Effector CD4-positive, alpha-beta T cell (primary cell): ENCODE measurements at places on chromosomes 6 and 20.

GRCh38 chr6:154852687-154853086 is 119.5 kb downstream of the SCAF8 start:
- no peak for DNase-seq

- DNase-seq, result no peak
Observed at GRCh38 chr20:57695940-57696339, 13.9 kb downstream of the PMEPA1 start.

- no peak for DNase-seq
Observed at GRCh38 chr6:56954403-56955170, at the start of gene BEND6. Gene BEND6 (plus strand): TSS chr6:56955107. CDS start chr6:56981811, 26,704 bp downstream.

- no peak for DNase-seq
Observed at GRCh38 chr6:103893141-103893581, 966.6 kb downstream of the HACE1 start.

DNA sequence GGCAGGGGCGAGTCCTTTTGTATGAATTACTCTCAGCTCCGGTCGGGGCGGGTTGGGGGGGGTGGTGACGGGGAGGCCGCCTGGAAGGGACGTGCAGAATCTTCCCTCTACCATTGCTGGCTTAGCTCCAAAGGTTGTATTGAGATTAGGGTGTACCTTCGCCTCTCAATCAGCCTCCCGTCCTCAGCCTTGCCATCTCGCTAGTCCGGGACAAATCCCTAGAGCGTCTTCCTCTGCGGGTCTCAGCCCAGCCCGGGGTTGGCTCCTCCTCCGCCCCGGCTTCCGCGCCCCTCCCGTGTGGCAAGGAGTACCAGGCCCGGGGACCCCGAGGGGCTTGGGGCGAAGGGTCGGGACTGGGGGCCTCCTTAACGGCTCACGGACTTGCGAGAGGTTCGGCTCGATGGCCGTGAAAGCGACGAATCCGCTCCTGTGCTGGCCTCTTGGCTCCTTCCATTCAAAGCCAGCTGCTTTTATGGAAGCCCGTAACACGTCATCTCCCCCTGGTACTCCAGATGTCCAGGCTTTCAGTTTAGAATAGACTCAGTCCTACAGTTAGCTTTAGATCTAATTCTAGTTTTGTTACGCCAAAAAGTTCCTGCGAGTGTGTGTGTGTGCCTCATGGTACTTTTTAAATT is 636 bp upstream of the EEF1A1 start:
- no peak for DNase-seq

DNA sequence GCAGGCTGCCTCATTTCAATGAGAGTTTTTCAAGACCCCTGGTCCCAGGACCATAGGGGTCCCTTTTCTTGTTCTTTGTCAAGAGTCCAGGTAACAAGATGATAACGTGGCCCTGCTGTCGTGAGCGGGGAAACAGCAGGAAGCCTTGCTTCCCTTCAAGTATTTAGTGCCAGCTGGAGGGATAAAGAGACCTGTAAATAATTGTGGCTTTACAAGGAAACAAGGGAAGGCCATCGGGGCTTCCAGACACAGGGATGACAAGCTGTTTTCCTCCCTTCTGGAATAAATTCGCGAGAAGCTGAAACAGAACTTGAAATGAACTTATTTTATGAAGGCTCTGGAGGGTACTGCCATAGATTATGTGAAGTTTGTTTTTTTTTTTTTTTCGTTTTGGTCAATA is 163.2 kb downstream of the SYNDIG1 start:
- DNase-seq, result no peak

DNA sequence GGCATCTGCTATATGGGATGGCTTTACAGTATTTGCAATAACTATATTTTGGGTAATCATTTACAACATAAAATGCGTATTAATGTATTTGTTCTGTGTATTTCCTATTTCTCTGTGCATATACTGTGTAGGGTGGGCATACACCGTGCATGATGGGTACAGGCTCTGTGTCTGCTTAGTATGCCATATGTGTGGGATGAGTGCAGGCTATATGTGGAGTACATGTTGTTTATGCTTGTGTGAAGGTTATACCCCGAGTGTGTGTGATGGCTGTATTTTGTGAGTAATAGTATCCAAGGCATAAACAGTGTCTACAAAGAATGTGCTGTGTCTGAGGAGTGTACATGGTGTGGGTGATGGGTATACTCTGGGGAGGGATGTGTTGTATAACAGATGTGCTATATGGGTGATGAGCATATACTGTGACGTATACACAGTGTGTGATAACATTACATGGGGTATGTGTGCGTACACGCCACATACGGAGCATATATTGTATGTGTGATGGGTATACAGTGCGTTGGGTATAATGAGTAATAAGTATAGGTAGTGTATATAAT is 52.7 kb downstream of the CPXM1 start:
- no peak for DNase-seq

GRCh38 chr20:47576516-47577033 is 74.9 kb downstream of the NCOA3 start:
- no peak for DNase-seq

- no peak for DNase-seq
Observed at GRCh38 chr6:151044465-151045441, 179.3 kb downstream of the MTHFD1L start.

DNA sequence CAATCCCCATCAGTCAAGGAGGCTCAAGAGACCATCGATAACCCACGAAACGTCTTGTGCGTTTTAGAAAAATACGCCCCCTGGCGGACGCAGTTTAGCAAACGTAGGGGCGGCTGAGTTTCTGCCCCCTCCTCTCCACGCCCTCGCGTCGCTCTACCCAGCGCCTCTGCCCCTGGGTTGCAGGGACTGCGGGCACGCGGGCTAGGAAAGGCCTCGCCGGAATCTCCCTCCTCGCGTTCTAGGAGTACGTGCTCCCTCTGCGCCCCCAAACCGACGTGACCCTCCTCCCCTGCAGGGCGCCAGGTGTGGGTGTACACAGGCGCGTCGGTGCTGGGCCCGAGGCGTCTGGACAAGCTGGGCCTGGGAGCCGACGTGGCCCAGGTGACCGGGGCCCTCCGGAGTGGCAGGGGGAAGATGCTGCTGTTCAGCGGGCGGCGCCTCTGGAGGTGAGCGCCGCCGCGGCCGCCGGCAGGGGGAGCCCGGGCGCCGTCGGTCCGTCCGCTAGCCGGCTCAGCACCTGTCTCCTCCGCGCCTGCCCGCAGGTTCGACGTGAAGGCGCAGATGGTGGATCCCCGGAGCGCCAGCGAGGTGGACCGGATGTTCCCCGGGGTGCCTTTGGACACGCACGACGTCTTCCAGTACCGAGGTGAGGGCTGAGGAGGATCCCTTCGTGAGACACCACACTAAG is 5.3 kb downstream of the MMP9 start:
- peak; percentile 64 for DNase-seq

DNA sequence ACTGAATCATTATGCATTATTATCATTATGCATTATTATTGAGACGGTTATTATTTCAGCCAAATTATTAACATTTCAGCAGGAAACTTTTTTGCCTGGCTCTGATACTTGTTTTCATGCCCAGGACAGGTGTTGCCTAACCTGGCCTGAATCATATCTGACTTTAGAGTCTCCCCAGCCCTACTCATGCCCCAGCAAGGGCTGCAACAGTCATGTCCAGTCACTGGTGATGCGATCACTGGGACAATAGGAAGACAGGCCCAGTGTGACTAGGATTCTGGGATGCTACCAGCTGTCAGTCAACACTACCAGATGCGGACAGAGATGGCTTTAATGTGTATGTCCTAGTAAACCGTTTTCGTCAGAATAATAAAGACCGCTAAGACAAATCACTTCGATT is 285.0 kb downstream of the KHDC1L start:
- DNase-seq, result no peak

- DNase-seq, result no peak
Observed at GRCh38 chr6:131761060-131761761, 46.6 kb upstream of the ENPP1 start.

- DNase-seq, result no peak
Observed at GRCh38 chr20:25534845-25535244, 50.5 kb downstream of the NINL start.

DNA sequence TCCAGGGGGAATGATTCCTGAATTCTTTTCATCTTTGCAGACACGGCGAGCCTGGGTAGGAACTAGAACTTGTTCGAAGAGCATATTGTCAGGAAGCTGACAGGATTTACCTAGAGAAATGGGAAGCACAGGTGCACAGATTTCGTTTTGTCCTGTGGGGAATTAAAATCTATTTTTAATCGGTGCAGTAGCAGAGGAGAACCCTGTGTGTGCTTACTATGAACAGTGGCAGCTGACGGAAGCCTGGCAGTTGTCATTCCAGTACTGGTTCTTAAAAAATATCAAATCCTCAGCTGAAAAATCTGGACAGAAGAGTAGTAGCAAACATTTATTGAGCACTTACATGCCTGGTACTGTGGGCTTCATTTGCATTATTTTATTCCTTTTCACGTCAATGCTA is 609.0 kb downstream of the QKI start:
- no peak for DNase-seq

- no peak for DNase-seq
Observed at GRCh38 chr6:148869585-148869984, 122.8 kb downstream of the UST start.

DNA sequence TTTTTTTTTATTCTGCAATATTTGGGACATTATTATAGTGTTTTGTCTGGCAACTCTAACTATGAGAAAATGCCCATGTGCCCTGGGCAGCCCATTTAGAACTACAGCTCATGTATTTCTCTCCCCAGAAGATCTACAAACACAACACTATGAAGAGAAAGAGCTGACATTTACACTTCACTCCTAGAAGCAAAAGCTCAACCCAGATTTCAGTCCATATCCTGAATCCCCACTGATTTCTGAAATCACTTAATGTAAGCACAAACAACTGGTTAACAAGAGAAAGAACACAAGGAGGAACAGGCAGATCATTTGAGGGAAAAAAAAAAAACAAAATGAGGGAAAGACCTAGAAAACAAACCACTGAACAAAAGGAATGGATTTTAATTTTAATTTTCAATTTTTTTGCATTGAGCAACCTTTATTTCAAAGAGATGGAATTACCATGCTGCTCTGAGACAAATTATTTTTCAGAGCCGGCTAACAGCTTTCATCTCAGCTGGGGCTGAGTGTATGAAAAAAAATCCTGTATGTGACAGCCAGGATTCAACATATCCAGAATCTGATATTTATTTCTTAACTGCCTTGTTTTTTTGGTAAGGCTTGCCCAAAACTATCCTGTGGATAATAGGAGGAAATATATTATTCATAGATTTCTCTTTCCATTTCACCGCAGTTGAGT is 32.5 kb downstream of the KIAA0319 start:
- DNase-seq, result no peak

DNA sequence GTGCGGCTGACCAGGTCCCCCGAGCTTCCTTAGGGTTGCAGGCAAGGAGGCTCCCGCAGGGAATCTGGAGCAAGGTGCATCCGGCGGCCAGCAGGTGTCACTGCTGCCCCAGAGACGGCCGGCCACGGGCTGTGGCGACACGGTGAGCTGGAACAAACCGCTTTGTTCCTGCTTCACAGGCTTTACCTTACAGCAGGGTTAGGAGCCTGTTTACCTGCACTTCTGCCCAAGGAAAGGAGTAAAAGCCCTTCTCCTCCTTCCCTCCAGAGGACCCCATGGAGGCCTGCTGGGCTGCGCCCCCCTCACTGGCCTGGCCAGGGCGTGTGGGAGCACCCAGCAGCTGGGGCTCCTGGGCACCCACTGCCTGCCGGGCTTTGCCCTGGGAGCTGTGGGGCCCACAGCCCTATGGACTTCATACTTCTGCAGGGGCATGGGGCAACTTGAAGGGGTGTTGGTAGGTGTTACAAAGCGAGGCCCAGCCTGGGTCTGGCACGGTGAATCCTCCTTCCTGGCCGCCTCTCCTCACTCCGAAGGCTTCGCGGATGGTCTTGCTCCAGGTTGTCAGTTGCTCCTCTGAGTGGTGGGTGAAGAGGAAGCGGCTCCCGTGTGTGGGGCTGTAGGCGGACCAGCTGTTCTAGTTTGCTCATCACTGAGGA is 88.4 kb downstream of the CDC5L start:
- peak; percentile 43 for DNase-seq

- DNase-seq, result no peak
Observed at GRCh38 chr20:44856442-44856841, 29.1 kb upstream of the YWHAB start.

DNA sequence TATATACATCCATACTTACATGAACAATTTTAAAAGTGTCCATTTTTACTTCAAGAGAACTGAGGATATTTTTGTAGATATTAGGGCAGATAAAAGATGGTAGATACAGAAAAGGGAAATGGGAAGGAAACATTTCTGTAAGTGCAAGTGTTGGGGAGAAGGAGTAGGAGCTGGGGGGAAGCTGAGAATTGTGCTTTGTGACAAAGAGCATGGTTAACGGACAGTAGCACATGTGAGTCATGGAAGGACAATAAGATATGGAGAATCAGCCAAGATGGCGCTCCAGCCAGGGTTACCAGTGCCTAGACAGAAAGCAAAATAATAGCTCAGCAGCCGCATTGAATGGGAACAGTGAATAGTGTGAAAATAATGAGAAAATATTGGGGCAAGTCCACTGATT is 12.7 kb upstream of the HLA-DRB1 start:
- no peak for DNase-seq

GRCh38 chr6:125831659-125832058 is 40.9 kb downstream of the NCOA7 start:
- no peak for DNase-seq

DNA sequence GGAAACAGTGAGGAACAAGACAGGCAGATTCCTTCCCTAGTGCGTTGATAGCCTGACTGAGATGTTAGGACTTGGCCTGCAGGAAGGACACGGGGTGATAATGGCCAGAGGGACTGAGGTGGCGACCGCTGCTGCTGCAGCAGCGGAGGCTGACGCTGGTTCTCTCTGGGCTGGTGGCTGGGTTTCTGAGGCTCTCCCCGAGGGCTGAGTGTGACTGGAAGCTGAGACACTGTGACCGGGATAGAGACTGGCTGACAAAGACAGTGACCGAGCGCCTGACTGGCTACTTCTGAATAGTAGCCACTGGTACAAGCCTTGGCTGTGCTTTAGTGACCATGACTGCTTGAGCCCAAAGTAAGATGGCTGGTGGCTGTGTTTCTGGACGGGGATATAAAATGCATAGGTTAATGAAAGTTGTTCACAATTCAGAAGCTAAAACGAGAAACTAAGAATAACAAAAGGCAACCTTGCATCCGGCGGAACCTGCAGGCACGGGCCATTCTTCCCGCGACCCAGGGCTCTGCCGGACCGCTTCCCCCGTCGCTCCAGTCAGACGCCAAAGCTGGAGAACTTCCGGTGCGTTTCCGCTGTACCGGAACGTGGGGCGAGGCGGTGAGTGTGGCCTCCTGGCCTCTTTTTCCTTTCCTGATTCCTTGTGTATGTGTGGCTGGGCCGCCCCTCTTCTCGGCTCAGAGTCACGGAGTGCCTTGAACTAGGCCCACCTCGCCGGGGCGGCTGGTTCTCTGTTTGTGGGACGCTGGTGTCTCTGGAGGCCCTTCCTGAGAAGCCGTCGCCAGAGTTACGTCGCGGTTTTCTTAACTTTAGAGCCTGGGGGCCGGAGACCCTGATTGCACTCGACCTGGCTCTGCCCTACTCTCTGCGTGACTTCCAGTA is at the start of gene AAR2:
AAR2 (plus strand) TSS at position 587 of the 894 bp plus-strand sequence. CDS start 3,391 bp downstream, outside the sequence.
- peak; percentile 63 for DNase-seq

DNA sequence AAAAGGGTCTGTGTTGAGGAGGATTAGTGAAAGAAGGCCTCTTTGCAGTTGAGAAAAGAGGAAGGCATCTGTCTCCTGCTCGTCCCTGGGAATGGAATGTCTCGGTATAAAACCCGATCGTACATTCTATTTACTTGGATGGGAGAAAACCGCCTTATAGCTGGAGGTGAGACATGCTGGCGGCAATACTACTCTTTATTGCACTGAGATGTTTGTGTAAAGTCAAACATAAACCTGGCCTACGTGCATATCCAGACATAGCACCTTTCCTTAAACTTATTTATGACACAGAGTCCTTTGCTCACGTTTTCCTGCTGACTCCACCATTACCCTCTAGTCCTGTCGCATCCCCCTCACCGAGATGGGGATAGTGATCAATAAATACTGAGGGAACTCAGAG is 4.5 kb downstream of the TDP2 start:
- no peak for DNase-seq
